Uterine smooth muscle cell (primary cell): ENCODE measurements at places on chromosomes 11 and 22. TPM values are rescaled to one million over a fixed set of nuclear protein-coding genes. Genes with fewer than 3 reads are reported as not detected.

The BCO2 gene
- 6.1 and 15.3 TPM in 2 replicates for total RNA-seq

The KCTD21 gene
- 6.4 and 7.1 TPM in 2 replicates for total RNA-seq

The KMT2A gene
- total RNA-seq = 35.9 and 37.3 TPM in 2 replicates

The LRP4 gene
- 2.9 and 4.7 TPM in 2 replicates for total RNA-seq

The PANX2 gene
- 0.37 and 0.66 TPM in 2 replicates for total RNA-seq

The SULT4A1 gene
- 0.12 TPM in 1 of 2 replicates, not detected in the other for total RNA-seq

The OR52A1 gene
- total RNA-seq = not detected in 2 replicates

The NPAS4 gene
- not detected in 2 replicates for total RNA-seq

The RASD2 gene
- total RNA-seq = under 0.01 TPM in 1 of 2 replicates, not detected in the other

The SLN gene
- total RNA-seq = not detected in 2 replicates

The OR2AG2 gene
- 0.12 and 0.55 TPM in 2 replicates for total RNA-seq

The OR6M1 gene
- not detected in 2 replicates for total RNA-seq

The OR9G4 gene
- total RNA-seq = not detected in 2 replicates

The OR52N4 gene
- not detected in 2 replicates for total RNA-seq

The OR2AG1 gene
- not detected in 2 replicates for total RNA-seq

The FAM89B gene
- 13.1 and 16.9 TPM in 2 replicates for total RNA-seq

The TRIM49 gene
- not detected in 2 replicates for total RNA-seq

The NCF4 gene
- total RNA-seq = not detected in 2 replicates

The LRRC4C gene
- total RNA-seq = under 0.01 and 0.11 TPM in 2 replicates

The CHADL gene
- total RNA-seq = 0.33 and 1.4 TPM in 2 replicates

The CSRP3 gene
- total RNA-seq = not detected in 2 replicates

The CDC42BPG gene
- total RNA-seq = 0.11 and 0.12 TPM in 2 replicates

The MCHR1 gene
- total RNA-seq = 0.50 and 0.55 TPM in 2 replicates

The SAA4 gene
- not detected in 2 replicates for total RNA-seq
